ENCODE measurements at places on chromosomes 5 and 9. TPM values are rescaled to one million over a fixed set of nuclear protein-coding genes. Genes with fewer than 3 reads are reported as not detected.

DNA sequence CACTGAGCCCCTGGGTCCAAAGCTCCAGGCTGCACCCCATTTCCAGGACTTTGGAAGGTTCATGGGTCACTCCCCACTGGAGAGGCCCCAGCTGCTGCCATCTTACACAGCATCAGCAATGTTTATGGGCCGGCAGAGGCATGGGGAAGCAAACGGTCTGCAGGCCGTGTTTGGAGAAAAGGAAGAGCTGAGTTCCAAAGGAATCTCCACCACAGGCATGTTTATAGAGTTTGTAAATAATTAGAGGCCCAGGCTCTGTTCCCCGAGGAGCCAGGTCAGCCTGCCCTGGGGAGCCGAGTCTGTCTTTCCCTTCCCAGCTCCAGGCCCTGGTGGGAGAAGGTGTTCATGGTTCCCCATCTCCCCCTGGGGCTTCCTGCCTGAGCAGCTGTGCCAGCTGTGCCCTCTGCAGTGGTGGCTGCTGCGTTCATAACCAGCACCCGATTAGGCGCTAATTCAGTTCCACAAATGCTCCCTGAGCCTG lies 64.8 kb downstream of the COL27A1 start:
- peak; percentile 52 for DNase-seq

DNA sequence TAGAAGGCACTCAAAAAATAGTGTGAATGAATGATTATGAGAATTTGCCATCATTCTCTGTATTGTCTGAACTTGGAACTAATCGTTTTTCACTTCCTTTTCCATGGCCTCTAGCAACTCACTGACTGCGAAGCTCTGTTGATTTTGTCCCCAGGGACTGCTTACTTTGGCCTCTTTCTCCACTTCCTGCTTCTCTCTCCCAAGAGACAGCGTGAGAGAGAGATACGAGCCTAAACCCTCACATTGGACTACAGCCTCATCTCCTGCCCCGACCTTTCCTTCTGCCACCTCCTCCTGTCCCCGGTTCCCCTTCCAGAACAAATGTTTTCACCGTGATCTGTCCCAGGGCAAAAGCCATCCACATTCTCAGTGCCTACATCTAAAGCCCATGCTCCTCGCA lies 300.8 kb upstream of the PANK3 start:
- peak; percentile 22 for DNase-seq

DNA sequence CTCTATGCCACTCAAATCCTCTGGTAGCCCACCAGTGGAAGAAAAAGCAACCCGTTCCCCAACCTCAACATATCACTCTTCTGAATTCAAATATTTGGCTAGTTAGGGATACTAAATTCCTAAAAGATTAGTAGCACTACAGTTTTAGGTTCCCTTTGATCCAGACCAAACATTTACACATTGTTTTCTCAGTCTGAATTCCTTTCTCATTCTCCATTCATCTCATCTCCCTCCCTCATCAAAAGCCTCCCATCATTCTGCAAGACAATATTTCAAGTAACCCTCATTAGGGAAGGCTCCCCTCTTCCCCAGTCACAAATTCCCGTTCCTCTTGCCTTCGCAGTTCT lies 26.3 kb downstream of the ADAM19 start:
- no peak for DNase-seq

DNA sequence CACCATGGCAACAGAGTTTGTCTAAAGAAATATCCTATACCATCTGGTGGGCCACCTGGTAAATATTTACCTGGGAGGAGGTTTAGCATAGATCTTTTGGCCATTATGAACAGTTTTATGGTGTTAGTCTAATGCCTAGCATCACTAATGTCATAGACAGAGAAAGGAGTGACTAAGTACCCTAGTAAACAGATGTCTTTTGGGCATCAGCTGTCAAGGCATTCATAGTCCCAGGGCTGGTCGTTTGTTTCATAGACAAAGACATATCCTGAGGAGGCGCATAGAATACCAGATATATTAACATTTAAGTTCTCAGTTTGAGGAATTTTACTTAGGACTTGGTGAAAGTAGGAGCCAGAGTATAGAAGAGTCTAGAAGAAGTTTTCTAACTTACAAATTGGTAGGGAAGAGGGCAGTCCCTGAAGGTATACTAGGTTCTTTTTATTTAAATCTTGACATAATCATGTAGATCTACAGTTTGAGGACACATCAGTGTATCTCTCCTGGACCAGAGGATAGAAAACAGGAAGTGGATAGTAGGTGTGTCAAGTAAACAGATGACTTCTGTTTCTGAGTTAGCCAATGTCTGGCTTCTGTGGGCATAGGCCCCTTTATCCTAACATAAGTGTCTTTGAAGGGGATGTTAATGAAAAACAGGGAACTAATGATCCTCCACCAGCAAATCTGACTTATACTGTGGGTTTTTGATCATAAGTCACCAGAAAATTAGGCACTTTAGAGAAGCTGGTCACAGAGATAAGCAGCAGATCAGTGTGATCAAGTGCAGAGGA lies 105.0 kb upstream of the PRSS3 start:
- DNase-seq: no peak

DAB2 gene
- total RNA-seq: 19.1 TPM

C9orf153 gene
- 0.55 TPM for total RNA-seq

- DNase-seq: no peak
Measured at GRCh38 chr5:82341325-82341724, 63.2 kb upstream of the RPS23 start.

TXNDC8 gene
- not detected for total RNA-seq

- DNase-seq: no peak
Measured at GRCh38 chr5:116908537-116908936, 333.9 kb upstream of the SEMA6A start.

DNA sequence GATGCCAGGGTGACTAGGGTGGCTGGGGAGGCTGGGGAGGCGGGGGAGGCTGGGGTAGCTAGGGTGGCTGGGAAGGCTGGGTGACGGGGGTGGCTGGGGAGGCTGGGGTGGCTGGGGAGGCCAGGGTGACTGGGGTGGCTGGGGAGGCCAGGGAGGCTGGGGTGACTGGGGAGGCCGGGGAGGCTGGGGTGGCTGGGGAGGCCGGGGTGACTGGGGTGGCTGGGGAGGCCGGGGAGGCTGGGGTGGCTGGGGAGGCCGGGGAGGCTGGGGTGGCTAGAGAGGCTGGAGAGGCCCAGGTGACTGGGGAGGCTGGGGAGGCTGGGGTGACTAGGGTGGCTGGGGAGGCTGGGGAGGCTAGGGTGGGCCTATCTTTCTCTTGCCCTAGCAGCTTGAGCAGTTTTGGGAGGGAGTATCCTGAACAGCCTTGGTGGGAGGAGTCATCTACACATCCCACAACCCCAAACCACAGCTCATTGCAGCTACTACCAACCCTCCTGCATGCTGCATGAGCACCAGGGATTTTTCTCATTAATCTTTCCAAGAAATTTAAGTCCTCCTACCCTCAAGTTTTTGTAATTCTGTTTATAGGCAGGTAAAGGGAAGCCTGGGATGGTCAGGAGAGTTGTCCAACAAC lies 203.2 kb upstream of the IRX1 start:
- no peak for DNase-seq

GRCh38 chr9:96612105-96612965 lies 7.3 kb downstream of the CDC14B start:
- peak; percentile 88 for DNase-seq

- no peak for DNase-seq
Measured at GRCh38 chr5:88877826-88878225, 5.2 kb downstream of the MEF2C start.

- no peak for DNase-seq
Measured at GRCh38 chr5:158381614-158382160, 522.7 kb upstream of the CLINT1 start.
